ENCODE measurements at places on chromosomes 6 and 20.

DNA sequence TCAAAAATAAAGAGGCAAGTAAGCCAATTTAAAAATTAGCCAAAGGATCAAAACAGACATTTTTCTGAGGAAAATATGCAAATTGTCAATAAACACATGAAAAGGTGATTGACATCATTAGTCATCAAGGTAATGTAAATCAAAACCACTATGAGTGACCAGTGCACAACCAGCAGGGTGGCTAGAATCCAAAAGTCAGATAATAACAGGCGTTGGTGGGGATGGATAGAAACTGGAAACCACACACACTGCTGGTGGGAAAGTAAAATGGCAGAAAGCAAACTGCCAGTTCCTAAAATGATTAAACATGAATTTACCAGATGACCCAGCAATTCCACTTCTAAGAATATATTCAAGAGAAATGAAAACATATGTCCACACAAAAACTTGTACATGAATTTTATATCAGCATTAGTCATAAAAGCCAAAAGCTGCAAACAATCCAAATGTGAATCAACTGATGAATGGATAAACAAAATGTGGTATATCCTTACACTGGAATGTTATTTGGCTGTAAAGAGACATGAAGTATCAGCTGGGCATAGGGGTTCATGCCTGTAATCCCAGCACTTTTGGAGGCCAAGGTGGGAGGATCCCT lies 74.8 kb upstream of the MBOAT1 start:
- DNase-seq: no peak

DNA sequence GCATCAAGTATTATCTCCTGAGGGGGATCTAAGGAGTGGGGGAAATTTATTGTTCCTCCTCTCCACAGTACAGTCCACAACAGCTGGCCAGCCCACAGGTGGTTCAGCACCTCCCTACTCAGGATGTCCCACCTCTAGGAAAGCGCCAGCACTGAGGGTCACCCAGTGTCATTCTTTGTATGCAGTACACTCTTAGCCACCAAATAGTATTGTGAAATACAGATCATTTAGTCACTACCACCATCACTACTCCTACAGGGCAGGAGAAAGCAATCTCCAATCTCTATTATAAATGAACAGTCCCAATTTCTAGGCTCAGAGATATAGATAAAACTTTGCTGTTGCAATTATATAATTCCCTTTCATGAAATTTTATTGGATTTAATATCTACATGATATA lies 6.3 kb upstream of the ZNF76 start:
- no peak for DNase-seq

DNA sequence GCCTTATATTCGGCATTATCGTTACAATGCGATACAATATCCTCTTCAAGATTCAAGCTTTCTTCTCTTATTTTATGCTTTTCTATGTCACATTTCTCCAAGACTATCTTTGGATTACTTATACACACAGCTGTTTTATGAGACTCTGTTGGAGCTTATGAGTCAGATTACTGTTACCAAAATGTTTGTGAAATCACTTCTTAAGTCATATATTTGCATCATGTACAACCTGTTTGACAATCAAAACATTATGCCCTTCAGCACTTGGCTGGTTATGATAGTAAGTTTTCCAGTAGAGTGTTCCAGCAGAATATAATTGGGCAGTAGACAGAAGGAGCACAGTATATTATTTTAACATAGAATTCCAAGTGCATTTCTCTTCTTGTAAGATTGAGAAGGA lies 35.2 kb downstream of the BMP6 start:
- no peak for DNase-seq

- no peak for DNase-seq
Observed at GRCh38 chr20:54173653-54174456, at the start of gene CYP24A1. Gene CYP24A1, minus strand, starts transcription at chr20:54173986. Its CDS starts 407 bp downstream, at chr20:54173579.

DNA sequence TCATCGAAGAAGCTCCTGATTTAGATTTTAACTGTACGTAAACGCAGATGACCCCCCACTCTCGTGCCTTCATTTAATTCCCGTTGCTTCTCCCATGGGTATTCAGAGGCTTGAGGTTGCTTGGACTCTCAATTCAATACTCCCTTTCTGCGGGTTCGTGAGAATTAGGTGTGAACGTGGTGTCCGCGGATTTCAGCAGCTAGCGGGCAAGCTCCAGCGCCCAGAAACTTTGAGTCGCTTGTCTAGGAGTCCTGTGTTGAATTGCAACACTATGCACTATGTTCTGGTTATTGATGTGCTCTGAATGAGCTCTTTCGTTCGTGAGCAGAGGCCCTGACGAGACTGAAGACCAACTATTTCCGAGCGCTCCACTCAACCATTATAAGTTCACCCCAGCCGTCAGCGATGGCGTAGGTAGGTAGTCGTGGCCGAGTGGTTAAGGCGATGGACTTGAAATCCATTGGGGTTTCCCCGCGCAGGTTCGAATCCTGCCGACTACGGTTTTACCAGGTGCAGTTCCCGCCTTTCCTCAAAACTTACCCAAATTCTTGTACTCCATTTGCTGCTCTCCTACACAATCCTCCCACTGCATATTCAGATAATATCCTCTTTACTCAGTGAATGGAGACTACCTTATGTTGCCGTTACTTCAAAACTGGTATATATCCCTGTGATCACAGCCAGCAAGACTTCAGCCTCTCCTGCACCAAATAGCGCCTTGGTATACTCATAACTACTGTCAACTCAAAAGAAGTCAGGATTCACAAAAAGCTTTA lies 72.6 kb upstream of the ZNF184 start:
- DNase-seq: peak; percentile 95

- peak; percentile 66 for DNase-seq
Observed at GRCh38 chr6:21999012-21999528, 297.8 kb downstream of the PRL start.

DNA sequence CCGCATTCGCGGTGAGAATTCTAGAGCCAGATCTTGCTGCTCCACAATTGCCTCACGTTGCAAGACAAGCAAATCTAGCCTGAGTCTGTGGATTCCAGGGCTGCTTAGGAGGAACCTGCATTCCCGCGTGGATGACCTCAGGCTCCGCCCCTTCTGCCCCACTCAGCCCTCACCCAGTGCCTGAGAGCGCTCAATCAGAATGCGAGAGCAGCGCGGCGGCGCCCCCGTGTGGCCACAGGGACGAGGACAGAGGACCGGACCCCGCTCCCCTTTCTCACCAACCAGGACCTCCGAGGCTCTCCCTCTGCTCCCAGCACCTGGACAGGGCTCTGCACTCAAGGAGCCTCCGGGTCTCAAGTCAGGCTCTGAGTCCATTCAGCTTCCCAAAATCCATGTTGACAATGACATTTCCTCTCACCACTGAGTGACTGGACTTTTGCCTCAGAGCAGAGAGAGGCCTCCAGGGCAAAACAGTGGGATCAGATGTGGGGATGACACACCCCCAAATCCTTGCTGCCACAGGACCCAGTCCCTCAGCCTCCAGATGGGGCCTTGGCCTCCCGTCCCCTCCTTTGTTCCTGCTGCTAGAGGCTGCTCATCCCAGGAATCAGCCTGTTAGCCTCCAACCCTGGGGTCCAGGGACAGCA lies 52.0 kb downstream of the RPP21 start:
- DNase-seq: peak; percentile 58

DNA sequence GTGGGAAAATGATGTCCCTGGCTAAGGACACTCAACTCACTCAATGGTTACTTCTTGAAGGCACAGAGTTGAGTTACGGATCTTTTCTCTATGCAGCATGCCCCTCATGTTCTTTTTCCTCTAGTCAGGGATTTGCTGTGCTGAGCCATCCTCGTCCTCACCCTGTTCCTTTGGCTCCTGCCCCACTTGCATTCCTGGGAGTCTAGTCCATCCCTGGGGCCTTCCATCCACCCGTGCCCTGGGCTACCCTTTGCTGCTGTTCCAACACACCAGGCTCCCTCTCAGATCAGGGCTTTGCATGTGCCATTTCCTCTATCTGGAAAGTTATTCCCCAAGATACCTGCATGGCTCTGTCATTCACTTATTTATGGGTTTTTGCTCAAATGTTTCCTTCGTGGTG lies 13.3 kb upstream of the KCNG1 start:
- no peak for DNase-seq

DNA sequence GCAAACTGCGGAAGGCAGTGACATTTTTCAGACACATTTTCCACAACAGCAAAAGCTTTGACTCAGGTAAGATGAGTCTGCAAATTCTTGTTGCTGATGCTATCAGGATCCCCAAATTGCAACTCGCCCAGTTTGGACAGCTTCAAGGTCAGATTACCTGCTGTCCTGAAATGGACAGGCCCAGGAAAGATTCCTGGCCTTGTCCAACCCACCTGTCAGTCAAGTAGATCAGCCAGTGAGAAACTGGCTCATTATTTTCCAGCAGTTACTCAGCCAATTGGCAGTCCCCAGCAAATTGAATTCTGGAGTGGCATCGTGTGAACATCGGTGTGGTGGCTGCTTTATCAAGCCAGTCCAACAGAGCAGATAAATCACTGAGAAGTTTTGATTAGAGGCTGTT lies 84.5 kb upstream of the SNAP25 start:
- no peak for DNase-seq

GRCh38 chr6:120816794-120817193 lies 517.5 kb downstream of the TBC1D32 start:
- DNase-seq: peak; percentile 34

DNA sequence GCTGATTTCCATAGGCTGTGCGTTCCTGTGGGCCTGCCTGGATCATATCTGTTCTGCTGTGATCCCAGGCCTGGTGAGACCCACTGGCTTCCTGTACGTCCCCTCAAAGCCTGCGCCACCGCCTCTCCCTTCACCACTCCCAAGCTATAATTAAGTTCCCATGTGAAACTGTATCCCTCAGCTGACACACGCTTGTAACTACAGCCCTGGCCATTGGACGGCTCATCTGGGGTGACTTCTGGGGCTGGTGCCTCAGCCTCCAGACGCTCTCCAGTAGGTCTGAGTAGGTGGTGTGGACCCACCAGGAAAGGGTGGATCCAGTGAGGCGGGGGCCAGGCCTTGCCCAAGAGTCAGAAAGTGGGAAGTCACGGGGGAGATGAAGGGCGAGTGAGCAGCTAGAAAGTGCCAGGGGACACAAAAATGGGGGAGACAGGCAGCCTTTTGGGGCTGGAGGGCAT lies 21.0 kb downstream of the PPARD start:
- no peak for DNase-seq

GRCh38 chr6:37547564-37548061 lies 47.9 kb upstream of the CCDC167 start:
- peak; percentile 56 for DNase-seq

GRCh38 chr20:5189917-5190316 lies 63.1 kb downstream of the CDS2 start:
- DNase-seq: no peak

DNA sequence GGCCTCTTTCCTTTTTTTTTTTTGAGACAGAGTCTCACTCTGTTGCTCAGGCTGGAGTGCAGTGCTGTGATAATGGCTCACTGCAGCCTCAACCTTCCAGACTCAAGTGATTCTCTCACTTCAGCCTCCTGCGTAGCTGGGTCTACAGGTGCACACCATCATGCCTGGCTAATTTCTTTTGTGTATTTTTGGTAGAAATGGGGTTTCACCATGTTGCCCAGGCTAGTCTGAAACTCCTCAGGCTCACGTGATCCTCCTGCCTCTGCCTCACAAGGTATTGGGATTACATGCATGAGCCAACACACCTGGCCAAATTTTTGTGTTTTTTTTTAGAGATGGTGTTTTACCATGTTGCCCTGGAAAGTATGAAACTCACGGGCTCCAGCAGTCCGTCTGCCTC lies 29.3 kb downstream of the SRC start:
- DNase-seq: no peak
